Esophagus mucosa (tissue), 1 donor: ENCODE measurements at places on chromosomes 11 and 22. TPM values are rescaled to one million over a fixed set of nuclear protein-coding genes. Genes with fewer than 3 reads are reported as not detected.

DNA sequence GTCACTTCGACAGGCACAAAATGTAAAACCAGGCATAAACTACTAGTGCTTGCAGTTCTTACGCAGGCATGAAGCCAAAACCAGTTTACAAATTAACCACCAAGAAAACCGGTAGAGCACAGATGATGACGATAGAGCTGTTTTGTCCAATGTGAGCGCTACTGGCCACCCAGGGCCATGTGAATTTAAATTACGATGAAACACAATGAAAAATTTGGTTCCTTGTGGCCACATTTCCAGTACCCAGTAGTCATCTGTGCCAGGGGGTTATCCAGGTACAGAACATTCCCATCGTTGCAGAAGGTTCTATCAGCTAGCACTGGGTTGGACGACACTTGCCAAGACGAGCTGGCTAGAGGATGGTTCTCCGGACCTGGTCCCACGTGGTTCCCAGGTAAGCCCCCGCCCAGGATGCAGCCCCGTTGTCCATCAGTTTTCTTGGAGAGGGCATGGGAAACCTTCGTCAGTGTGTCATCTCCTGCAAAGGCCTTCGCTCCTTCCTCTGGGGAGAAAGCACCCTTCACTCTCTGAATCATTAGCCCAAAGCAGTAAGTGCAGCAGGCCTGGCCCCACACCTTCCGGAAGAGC lies 1.1 kb upstream of the CD81 start:
- ATAC-seq = no peak

DNA sequence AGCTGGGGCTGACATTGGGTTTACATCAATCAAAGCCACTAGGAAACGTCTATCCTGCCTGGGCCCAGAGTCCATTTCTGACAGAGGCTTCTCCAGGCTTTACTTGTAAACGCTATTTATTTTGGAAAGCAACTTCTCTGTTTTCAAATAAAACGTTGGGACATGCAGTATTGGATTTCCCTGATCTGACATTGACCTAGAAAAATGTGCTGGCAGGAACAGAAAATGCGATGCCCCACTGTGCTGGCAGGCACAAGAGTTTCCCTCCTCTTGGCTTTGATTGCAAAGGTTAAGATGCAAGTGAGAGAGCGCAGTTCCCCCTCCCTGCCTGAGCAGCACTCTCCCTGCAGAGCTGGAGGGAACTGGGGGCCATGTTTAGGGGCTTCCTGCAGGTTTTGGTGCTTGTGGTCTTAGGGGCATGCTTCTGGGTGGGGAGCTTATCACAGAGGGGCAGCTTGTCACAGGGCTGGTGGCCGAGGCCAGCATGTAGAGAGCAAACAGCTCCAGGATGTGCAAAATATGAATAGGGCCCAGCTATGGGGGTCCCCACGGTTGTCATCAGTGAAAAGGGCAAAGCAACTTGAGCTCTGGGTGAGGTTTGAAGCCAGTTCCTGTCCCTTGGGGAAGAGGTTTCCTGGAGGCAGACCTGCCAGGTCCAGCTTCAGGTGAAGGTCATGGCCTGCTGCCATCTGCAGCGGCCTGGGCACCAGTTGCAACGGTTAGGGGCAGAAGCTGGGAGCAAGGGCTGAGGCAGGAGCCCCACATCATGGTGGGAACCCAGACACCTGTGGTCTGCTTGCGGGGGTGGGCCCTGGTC lies 42.3 kb upstream of the DKK3 start:
- ATAC-seq = no peak

DNA sequence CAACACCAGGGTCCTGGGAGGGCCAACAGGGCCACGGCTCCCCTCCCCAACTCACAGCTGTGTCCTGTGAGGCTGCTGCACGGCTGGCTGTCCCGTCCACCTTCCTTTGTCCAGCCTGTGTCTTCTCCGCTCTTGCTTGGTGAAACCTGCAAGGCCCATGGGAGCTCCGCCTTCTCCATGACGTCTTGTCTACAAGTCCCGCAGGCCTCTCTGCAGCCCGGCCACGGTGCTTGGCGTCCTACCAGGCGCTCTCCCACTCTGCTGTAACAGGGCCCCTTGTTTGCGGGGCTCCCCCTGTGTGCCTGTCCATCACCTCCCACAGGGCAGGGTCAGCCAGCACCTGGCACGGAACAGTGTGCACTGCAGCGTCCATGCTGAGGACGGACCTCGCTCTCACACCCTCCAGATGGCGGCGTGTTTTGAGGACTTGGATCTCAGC lies 866.8 kb downstream of the TBC1D22A start:
- no peak for ATAC-seq

The FLRT1 gene
- not detected for total RNA-seq

The CCDC188 gene
- total RNA-seq = 0.44 TPM

DNA sequence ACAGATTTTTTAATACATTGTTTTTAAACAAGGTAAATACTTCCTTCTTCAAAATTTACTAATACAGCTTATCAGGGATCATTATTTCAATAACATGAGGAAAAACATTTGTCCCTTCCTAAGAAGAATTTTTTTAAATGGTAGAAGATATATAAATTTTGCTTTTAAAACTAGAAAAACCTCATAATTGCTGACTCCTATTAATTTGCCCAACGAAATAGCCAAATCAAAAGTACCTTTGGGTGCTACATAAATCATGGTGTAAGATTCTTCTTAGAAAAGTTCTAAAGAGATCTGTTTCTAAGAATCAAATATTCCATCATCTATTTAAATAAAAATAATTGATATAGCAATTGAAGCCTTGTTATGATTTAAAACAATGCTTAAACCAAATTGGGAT lies 54.9 kb downstream of the CEP57 start:
- no peak for ATAC-seq

The HEPHL1 gene
- total RNA-seq = 13.0 TPM

GRCh38 chr22:46287873-46288751 lies 8.6 kb upstream of the GTSE1 start:
- ATAC-seq = peak; percentile 65

The CD3D gene
- 4.0 TPM for total RNA-seq

DNA sequence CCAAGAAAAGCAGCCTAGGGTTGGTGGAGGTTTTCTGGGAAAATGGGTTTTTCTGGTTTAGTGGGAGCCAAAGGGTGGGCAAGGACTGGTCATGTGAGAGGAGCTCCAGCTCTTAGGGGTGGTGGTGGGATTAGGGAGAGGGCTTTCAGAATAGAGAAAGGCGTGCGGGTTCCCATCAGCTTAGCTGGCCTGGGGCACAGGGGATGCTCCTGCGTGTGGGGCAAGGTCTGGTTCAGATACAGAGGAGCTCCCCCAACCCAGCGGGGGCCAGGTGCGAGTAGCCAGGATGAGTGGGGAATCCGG lies 644 bp downstream of the TMEM134 start:
- ATAC-seq = peak; percentile 0

The MEN1 gene
- total RNA-seq = 15.6 TPM

DNA sequence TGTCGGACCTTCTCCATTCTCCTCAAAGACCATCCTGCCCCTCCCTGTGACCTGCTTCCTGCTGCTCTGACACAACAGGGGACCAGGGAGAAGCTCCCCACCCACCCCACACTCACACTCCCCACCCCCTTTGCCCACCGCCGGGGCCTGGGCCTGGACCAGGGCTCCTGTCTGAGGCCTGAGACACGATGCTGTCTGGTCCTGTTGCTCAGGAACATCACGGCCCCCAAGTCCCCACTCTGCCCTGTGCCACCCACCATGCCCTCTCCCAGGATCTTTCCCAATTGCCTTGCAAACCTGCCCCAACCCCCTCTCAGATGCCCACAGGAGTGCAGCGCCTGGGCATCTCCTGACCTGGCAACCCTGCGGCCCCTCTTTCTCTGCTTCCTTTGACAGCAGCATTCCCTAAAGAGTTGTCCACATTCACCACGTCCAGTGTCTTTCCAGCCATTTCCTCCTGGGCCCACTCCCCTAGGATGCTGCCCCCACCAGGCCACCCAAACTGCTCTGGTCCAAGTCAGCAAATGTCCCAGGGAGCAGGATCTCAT lies 10.8 kb downstream of the CSF2RB start:
- ATAC-seq = no peak

GRCh38 chr22:43636086-43636485 lies 176.0 kb downstream of the EFCAB6 start:
- no peak for ATAC-seq

The CD151 gene
- total RNA-seq = 109 TPM

GRCh38 chr11:92413757-92414513 lies 189.3 kb downstream of the FAT3 start:
- no peak for ATAC-seq

- ATAC-seq = no peak
Observed at GRCh38 chr22:27253108-27253902, 548.3 kb downstream of the MN1 start.

- no peak for ATAC-seq
Observed at GRCh38 chr22:38900677-38901076, 28.7 kb upstream of the CBX6 start.

The CSF2RB gene
- total RNA-seq = 1.00 TPM

- no peak for ATAC-seq
Observed at GRCh38 chr11:6799402-6799801, at the start of gene OR6A2. OR6A2 (minus strand) TSS chr11:6799689; CDS start chr11:6795708, 3,981 bp downstream.

GRCh38 chr11:91585035-91585801 lies 639.4 kb upstream of the FAT3 start:
- no peak for ATAC-seq
